ENCODE measurements at places on chromosomes 3 and 15.
A peak's percentile ranks its signal among the peaks of the same experiment; 100 is the strongest.

DNA sequence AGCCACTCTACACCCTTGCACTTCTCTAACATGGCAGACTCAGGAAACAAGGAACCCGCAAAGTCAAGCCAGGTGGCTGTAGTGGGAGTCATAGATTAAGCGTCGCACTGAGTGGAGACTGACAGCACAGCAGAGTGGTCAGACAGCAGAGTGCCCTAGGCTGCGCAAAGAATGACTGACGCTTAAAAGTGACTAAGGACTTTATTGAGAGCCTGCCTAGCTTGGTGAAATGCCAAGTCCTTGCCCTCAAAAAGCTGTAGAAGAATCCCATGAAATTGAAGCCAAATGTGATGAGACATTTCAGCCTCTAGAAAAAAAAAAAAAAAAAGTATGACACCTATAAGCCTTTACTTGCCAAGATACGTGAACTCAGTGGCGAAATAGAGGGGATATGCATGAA is 30.2 kb downstream of the NCEH1 start:
- peak; percentile 70 for DNase-seq

GRCh38 chr3:145197821-145198220 is 963.2 kb downstream of the PLOD2 start:
- no peak for DNase-seq

- no peak for DNase-seq
These were observed 28.1 kb downstream of the EXOG start for GRCh38 chr3:38524141-38524739.

DNA sequence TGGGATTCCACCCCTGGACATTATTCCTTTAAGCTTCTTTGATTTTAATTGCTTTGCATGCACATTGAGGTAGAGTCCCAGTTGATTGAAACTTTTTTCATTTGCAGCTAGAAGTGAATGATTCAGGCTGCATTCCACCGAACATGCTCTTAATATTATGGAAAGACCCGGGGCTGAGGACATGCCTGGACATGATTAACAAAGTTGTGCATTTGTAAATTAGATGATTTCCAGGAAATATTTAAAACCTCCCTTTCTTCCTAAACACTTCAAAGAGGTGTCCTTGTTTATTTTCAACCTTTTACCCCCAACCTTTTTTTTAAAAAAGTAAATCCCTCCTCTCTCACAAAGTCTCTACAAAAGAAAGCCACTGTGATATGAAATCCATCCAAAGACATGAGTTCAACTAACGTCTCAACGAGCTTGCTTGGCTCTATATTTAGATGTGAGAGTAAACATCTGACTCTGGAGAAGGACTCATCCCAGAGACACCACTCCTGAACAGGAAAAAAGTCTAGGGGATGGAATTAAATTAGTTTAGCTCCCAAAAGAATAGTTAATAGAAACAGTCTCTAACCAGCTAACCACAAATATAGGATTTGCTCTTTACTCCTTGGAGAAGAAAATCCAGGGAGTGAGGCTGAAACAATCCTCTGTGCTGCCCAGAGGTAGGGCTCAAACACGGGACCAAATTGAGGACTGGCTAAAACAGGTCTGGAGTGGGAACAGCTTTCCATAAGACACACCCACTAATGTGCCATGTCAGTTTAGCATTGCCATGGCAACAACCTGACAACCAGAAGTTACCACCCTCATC is 83.1 kb downstream of the XXYLT1 start:
- DNase-seq, result no peak

GRCh38 chr3:177545964-177546363 is 348.7 kb upstream of the TBL1XR1 start:
- no peak for DNase-seq

- DNase-seq, result no peak
These were observed 32.9 kb upstream of the CYP11A1 start for GRCh38 chr15:74400313-74400860.

Data from esophagus muscularis mucosa (tissue), 4 donors.